ENCODE measurements at places on chromosomes 16 and 17. TPM values are rescaled to one million over a fixed set of nuclear protein-coding genes. Genes with fewer than 3 reads are reported as not detected.

Gene PKMYT1
- 84.8 TPM for total RNA-seq

Gene ASPA
- not detected for total RNA-seq

Gene SLC5A2
- 0.16 TPM for total RNA-seq

Gene MT1G
- not detected for total RNA-seq

Gene DNAI2
- not detected for total RNA-seq
